ENCODE measurements at places on chromosomes 7 and 10.

GRCh38 chr10:75498884-75499350 lies 67.5 kb downstream of the LRMDA start:
- no peak for DNase-seq

DNA sequence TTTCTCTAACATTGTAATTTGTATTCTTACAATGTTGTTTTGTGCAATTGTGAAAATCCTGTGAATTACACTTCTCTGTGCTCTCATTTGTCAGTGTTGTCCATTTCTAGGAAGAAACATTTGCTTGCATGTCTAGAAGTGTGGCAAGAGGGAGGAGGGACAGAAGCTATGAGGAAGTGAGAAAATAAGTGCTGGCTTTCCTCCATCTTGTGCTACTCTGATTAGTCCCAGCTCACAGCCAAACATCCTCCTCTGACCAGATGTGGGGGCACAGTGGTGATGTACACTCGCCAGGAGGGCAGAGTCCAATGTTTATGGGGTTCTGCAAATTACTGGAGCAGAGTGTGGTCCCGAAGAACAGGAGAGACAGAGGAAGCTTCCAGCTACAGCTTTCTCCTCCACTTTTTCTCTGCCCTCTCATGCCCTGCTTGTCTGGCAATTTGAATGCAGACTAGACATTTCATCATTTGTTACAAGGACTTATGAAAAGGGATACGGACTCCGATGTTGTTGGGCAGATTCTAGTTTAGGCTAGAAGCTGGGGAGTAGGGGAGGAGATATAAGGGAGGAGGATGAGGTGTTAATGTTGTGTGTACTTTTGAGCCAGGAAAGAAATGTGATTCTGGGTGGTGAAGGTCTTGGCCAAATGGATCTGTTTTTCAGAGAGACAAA lies 131.0 kb upstream of the C1GALT1 start:
- DNase-seq: no peak

DNA sequence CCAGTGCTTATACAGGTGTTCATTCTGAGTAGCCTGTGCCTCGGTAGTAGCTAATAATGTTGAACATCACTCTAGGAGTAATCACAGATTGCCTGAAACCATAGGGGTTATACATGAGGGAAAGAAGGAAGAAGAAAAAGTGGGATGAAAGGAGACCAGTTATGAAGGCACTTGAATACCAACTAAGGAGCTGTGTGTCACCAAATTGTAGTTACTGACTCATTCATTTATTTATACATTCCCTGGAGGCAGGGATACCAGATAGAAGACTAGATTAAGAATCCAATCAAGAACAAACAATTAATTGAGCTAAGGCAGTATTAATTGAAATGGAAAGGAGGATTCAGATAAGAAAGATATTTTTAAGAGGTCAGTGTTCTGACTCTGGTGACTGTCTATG lies 129.6 kb upstream of the PRPS1L1 start:
- DNase-seq: no peak

- no peak for DNase-seq
These were observed 33.8 kb downstream of the SLC16A9 start for GRCh38 chr10:59675812-59676211.

DNA sequence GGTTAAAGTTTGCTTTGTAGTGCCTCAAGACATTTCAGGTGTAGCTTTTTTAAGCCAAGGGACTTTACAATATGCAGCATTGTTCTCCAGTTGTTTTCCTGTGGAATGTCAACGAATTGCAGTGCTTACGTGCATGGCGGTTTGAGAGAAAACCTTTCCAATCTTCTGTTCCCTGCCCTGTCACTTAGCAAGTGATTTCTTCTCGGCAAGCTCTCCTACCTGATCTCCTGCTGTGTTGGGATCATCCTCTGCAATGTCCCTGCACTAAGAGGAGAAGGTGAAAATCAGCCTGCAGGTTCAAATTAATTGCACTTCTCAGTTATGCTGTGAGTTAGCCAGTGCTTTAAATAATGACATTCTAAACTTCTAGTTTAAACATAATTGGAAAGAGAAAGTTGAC lies 197.6 kb upstream of the FZD1 start:
- no peak for DNase-seq

DNA sequence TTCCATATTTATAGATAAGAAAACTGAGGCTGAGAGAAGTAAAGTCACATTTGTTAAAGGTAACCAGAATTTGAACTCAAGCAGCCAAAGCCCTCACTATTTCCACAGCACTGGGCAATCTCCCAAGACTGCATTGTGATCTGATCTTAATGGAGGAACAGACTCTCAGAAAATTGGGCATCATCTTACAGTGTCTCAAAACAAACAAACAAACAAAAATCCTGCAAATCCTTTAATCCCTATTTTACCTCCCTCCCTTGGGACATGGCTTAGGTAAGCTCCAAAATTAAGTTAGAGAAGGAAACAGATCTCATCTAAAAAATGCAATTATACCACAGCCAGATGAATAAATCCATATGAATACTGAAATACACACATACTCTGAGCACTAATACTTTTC lies 57.5 kb downstream of the FHIP2A start:
- no peak for DNase-seq

DNA sequence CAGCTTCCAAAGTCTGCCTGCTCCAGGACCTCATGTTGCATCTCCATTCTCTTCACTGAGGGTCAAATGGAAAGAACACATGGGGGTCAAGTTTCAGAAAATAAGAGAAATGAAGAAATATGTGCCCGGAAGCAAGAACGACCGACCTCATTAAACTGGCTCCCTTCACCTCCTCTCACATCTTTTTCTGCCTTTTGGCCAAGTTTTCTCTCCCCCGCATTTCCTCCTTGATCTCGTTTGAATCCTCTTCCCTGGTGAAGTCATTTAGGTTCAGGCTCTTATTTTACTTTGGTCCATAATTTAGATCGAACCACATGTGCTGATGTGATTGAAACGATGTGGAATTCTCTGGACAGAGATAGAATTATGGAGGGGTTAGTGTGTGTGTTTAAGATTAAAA lies 44.2 kb downstream of the EGFR start:
- no peak for DNase-seq

DNA sequence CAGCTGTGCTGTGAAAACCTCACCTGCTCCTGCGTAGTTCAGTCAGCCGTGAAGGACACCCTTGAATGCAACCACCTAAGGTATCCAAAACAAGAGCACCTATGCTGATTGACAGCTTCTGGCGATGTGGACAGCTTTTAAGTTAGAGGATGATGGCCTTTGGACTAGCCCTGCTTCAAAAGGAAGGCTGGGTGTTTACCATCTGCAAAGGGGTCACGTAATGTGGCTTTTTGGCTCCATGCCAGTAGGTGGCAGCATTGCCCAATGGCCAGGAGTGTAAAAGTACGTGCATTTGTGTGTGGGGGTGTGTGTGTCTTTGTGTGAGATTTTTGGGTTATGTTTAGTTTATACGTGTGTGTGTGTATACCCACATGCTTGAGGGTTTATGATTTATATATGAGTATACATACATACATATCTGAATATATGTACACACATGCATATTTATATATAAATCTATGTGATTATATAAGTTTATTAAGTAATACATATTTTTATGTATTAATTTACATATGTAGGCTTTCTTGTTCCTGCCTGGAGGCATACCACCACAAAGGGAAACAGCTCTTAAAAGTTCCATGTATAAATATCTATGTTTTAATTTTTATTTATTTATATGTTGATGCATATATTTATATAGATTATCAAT lies 236.3 kb upstream of the ANKRD30A start:
- peak; percentile 12 for DNase-seq

DNA sequence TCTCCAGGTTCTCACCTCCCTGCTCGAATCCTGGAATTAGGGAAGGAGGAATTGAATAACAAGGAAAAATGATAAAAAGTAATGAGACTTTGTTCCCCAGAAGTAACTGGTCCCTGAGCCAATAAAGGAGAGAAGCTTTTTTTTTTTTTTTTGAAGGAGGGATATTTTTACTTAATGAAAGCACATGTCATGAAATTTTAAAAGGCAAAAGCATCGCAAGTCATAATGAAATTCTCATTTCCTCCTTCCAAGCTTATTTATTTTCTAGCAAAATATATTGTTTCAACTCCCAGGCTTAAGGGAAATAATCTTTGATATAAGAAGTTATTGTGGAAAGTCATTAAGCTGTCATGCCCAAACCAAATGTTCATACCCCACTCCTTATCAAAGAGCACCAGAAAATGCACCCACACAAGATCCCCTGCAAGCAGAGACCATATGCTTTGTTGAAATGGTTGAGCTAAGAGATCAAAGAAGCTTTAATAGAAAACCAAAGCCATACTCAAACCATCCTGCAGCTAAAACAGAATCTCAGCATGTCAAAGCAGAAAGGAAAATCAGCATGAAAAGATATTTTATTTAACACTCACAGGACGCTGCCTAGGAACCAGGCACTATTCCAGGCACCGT lies 16.7 kb upstream of the ABCC2 start:
- no peak for DNase-seq

DNA sequence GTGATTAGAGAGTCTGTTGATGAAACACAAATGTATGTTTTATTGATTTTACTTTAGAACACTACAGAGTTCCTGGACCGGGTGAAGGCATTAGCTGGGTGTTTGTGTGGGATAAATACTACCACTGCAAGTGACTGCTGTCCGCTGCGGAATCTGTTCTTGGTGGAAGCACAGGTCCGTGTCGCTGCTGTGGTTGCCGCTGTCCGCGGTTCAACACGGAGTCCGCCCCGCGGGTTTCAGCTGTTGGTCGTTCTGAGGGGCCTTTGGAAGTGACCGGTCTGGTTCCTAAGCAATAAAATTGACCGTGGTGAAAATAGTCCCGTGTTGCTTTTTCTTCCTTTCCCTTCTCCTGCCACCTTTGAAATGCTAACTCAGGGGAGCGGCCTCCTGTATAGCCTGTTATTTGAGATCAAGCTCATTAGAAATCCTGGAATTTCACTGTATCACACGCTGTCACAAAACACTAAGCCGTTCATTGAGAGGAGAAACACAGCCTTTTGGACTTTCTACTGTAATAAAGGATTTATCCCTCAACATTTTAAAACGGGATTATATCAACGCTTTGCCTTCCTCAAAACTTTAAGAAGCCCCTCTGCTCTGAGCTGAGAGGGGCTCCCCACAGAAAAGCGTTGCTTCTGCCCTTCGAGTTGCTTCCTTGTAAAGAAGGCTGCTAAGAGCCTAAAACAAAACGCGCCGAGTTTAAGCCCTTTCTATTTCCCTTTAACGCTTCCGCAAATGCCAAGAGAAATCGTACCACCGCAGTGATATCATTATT lies 2.6 kb downstream of the NKX6-2 start:
- DNase-seq: no peak

GRCh38 chr7:44150466-44150832 lies 9.3 kb upstream of the MYL7 start:
- no peak for DNase-seq

DNA sequence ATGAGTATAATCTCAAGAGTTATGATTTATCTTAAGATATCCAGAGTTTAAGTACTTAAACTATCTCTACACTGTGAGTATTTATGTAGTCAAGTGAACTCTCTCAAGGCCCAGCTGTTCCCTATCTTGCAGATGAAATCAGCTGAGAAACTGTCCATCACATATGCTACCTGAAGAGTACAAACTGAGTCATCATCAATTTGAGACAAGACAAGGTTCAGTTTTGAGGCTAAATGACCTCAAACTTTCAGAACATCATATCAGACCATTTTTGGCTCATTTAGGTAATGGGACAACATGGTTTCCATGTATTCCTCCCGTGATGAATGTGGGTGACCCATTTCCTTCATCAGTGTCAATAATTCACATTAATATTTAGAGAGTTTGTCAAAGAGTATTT lies 53.1 kb upstream of the AUTS2 start:
- DNase-seq: no peak

- DNase-seq: no peak
These were observed 36.1 kb downstream of the C10orf90 start for GRCh38 chr10:126634347-126634746.

DNA sequence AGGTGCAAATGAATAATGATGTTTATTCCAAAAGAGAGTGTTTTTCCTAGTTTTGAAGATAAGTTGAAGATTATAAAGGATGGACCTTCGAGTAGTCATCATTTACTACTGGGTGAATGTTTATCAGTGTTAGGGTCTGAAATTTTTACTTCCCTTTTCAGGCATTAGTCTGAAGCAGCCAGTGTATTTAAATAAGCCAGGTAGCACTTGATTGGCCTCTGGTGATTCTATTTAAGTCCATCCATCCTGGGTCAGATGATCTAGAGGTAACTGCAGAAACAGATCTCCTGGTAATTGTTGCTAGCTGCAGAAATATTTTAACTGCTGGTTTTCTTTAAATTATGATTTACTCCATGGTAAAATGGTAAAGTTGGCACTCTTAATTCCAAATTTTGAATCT lies 34.1 kb upstream of the AGR2 start:
- no peak for DNase-seq

- DNase-seq: no peak
These were observed 38.7 kb upstream of the FOXP2 start for GRCh38 chr7:114375907-114376306.

DNA sequence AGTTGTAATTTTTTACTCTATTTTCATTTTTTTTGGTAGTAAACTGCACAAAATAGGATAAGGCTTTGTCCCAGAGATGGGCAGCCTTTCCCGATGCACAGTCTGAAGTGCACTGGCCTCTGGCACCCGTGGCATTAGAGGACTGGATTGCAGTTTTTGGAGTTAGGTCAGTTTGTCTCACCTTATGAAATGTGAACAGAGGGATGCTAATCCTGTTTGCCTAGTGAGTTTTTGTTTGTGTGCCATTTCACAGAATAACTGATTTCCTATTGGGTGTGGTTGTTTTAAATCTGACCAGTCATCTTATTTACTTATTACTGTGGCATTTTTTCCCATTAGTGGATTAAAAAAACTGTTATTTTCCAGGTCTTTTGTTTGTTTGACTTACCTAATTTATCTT lies 109.5 kb upstream of the GATA3 start:
- DNase-seq: no peak

DNA sequence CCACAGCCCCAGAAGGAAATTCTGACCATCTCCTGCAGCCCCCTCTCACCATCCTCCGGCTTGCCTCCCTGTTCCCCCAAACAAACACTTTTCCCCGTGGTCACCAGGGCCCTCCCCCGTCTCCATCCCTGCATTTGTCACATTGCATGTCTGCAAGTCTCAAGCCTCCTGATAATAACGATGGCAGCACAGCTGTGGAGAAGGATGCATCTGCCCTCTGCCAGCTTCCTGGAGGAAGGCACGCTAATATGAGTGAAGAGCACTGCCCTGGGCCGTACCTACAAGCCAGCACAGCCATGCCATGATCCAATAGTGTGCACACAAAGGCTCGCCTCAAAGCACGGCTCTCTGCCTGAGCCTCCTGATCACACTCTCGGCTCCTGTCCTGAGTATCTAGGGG lies 98.5 kb downstream of the SLIT1 start:
- no peak for DNase-seq

- DNase-seq: no peak
These were observed 236.6 kb upstream of the GRB10 start for GRCh38 chr7:51019191-51019844.

- no peak for DNase-seq
These were observed 90.4 kb downstream of the SVOPL start for GRCh38 chr7:138610671-138611170.

GRCh38 chr7:123604739-123605138 lies 3.1 kb downstream of the ASB15 start:
- no peak for DNase-seq

All from NCI-H2081 (cell line).